ENCODE measurements at places on chromosomes 5 and 9.

- DNase-seq = no peak
Measured at GRCh38 chr5:4659851-4660250, 480.3 kb upstream of the ADAMTS16 start.

GRCh38 chr5:43643750-43644149 lies 40.8 kb downstream of the NNT start:
- no peak for DNase-seq

DNA sequence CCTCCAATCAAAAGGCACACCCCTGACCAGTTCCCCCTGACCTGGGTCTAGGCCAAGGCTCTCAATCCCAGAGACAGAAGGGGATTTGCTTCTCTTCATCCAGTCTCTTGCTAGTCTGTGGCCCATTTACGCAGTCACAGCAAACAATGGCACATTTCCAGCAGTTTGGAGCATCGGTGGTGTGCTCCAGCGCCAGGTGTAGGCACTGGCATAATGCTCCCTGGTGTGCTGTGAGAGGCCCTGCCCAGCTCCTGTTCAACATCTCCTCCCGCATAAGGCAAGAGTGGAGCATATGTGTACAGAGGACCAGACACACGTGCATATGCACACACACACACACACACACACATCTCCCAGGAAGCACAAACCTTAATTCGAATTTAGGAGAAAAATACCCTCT lies 79.5 kb upstream of the ERCC6L2 start:
- no peak for DNase-seq

DNA sequence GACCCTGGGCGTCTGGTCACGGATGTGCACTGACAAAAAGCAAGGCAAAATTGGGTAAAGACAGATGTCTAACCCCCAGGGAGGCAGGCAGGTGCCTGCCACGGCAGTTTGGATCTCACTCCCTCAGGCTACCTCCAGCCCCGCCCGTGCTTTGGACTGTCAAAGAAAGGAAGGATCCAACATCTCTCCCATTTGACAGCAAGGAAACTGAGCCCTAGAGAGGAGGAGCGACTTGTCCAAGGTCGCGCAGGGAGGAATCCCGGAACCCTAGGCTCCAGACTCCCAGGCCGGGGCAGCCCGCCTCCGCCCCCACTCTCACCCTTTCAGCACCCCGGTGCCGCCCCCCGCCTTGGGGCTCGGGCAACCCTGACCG lies 376 bp downstream of the GOLGA1 start:
- no peak for DNase-seq

DNA sequence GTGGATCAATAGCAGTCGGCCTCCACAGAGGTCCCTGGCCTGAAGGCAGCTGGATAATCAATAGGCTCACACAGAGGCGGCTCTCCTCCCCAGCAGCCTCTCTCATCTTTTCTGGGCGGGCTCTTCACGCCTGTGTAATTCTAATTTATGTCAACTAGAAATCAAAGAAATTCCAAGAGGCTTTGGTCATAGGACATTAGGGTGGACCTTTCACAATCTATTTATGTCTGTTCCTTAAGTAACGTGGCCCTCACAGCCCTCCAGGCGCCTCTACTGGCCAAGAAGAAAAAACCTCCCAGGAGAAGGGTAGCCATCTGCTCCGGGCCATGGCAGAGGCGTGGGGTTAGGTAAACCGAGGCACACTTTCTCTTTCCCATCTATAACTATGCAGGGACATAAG lies 205.1 kb upstream of the EFNA5 start:
- DNase-seq = no peak

DNA sequence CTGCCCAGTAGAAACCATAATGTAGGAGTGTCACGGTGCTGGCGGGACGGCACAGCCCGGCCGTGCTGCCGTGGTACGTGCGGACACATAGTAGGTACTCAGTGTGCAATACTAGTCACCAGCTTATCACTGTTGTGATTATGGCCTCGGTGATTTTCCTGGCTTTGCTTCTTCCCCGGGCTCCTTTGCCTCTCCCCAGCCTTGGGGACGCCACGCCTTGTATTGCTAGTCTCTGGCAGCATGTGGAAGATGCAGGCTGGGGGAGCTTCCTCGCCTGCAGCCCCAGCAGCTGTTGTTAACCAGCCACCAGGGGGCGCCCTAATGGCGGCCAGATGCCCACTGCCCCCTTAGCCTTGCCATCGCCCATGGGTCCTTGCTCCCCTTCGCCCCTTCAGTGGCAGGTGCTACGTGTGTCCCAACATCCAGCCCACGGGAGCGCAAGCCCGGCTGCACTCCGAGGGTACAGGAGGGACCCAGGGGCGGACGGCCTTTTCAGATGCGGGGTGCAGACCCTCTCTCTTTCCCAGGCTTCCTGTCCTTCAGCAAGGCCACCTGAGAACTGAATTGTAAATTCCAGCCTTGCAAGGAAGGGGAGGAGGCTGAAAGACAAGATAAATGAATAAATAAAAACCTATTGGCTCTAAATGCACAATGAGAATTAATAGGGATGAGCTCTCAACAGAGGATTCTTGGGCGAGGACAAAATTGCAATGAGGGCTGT lies 8.0 kb downstream of the NTNG2 start:
- peak; percentile 62 for DNase-seq

DNA sequence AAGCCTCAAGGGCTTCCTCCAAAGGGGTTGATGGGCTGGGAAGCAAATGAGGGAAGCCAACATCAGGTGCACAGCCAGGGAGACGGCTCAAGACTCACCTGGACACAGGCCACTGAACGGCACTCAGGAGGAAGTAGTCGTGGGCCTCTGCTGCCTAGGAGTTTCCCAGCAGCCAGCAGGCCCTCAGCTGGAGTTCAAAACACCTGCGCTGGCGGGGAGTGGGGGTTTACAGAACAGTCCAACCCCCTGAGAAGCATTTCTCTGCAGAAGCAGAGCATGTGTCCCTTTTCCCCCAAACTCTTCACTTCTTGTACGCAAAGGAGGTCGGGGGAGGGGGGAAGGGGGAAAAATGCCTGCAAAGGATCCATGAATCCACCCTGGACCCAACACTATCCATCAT lies 2.3 kb downstream of the WHRN start:
- DNase-seq = no peak
